ENCODE measurements at places on chromosomes 12 and 14.

DNA sequence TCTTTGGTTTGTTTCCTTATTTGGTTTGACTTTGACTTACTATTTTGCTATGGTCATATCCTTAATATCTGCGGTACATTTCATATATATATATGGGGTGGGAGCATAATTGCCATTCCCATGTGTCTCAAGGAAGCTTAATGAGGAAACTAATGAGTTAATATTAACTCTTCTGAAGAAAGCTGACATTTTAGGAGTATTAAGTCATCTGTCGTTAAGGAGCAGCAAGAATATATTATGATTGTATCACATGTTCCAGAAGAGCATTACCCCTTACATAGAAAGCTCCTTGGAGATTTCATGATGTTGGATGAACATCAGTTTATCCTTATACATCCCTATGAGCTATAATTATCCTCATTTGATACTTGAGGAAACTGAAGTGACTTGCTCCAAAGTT, 15.6 kb downstream of the DYRK2 start:
- no peak for DNase-seq

GRCh38 chr14:90191154-90191553, 65.2 kb upstream of the PSMC1 start:
- DNase-seq: no peak

- no peak for DNase-seq
Observed at GRCh38 chr14:88016768-88017167, 11.8 kb downstream of the GPR65 start.

DNA sequence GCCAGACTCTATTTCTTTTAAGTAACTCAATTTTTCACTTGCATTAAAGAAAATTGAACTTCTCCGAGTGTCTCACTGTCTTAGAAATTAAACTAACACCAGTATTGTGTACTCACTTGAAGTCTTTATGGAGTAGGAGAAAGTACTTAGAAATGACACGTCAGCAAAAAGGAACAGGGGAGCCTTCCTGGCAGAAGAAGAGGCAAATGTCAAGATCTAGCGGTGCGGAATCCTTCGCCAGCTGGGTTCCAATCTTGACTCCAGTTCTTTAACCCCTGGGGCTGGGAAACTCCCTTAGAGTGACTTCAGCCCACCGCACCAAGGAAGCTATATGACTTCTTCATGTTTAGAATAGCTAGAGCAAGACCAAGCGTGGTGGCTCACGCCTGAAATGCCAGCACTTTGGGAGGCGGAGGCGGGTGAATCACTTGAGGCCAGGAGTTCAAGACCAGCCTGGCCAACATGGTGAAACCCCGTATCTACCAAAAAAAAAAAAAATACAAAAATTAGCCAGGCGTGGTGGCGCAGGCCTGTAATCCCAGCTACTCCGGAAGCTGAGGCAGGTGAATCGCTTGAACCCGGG, 34.4 kb downstream of the WBP11 start:
- no peak for DNase-seq

- DNase-seq: no peak
Observed at GRCh38 chr14:43540948-43541347, 966.1 kb downstream of the FSCB start.

GRCh38 chr14:33120966-33121365, 182.3 kb downstream of the NPAS3 start:
- DNase-seq: no peak

DNA sequence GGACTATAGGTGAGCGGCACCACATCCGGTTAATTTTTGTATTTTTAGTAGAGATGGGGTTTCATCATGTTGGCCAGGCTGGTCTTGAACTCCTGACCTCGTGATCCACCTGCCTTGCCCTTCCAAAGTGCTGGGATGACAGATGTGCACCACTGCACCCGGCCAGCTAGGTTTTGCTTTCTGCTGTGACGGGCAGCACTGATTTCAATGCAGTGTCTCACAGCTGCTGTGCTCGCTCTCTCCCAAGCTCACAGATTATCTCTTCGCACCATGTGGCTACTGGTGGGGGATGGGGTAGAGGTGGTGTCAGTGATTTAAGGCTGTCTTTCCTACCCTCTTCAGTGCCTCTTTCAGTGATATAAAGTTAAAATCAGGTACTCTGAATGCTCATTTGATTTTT, 909.1 kb downstream of the TRHDE start:
- no peak for DNase-seq

- DNase-seq: no peak
Observed at GRCh38 chr14:80844872-80845271, 96.7 kb downstream of the CEP128 start.

DNA sequence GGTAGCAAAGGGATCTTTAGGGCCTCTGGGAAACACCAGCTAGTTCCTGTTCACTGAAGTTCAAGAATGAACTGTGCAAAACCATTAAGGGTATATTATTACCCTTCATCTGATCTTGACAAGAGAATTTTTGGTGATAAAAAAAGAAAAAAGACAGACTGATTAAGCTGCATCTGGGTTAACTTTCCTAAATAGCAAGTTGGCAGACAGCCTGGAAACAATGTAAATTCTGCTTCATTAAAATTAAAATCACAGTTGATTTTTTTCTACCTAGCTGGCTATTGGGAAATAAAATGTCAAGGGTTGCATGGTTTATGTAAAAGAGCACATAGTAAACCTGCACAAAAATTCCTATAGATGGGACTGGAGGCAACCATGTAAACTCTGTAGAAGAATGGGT, 126.6 kb upstream of the PRKD1 start:
- no peak for DNase-seq

GRCh38 chr14:72636094-72636493, 257.8 kb downstream of the DPF3 start:
- DNase-seq: no peak

- no peak for DNase-seq
Observed at GRCh38 chr14:91381801-91382670, 35.6 kb downstream of the CCDC88C start.

DNA sequence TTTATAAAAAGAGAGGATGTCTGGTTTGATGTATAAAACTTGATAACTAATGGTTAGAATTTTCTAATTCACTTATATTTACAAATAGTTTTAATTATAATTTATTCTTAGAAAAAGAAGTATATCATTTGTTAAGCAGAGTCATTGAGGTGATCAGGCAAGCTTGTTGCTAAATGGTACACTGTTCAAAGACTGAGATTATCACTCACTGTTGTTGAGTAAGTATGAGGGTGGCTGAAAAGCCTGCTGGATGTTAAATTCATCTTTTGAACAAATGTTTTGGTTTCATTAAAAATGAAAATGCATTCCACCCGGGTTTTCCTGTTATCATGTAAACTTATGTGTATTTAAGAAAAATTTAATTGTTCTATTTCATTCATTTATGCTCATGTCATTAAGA, 451.8 kb downstream of the ADAMTS20 start:
- no peak for DNase-seq

- no peak for DNase-seq
Observed at GRCh38 chr14:79246173-79246572, 965.1 kb downstream of the DIO2 start.

- DNase-seq: no peak
Observed at GRCh38 chr12:51705450-51705849, 114.4 kb downstream of the SCN8A start.

DNA sequence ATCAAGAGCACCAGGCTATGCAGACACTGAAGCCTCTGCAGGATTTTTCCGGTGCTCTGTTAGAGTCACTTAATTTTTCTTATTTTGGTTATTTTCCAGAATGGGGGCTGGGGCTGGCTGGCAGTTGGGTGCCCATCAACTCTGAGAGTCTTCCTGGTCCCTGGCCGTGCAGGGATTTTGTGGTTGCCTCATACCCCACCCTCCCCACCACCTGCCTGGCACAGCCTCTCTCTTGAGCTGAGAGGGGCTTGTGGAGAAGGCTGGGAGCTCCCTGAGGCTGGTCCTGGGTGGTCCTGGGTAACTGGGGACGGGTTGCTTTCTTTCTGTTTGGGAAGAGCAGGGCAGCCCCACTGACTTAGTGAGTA, 23.3 kb downstream of the LRTM2 start:
- DNase-seq: no peak

GRCh38 chr12:130200445-130200844, 38.2 kb downstream of the FZD10 start:
- no peak for DNase-seq

DNA sequence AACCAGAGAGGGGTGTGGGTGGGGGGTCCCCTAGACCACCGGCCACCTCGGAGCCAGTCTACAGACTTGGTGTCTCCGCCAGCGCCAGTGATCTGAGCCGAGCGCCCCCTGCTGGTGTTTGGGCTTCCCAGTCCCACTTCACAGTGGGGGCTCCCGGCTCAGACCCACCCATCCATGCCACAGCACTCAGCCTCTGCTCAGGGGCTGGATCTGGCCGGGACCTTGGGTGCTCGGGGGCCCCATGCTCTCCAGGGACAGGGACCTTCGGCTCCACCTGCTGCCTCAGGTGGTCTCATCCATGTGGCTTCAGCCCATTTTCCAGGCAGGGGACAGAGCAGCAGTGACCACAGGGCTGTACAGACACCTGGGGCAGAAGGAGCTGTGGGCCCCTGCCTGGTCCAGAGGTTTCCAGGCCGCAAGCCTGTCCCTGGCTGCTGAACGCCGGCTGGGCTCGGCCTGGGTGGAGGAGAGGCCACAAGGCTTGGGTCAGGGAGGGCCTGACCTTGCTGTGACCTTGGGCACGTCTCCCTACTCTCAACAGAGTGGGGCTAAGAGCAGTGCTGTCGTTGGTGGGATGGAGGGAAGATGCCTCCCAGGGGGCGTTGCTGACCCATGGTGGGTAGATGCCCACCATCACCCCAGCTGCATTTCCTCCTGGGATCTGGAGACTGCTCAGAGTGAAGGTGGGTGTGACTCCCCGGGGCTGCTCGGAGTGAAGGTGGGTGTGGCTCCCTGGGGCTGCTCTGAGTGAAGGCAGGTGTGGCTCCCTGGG, 86.3 kb downstream of the KIF26A start:
- DNase-seq: no peak

DNA sequence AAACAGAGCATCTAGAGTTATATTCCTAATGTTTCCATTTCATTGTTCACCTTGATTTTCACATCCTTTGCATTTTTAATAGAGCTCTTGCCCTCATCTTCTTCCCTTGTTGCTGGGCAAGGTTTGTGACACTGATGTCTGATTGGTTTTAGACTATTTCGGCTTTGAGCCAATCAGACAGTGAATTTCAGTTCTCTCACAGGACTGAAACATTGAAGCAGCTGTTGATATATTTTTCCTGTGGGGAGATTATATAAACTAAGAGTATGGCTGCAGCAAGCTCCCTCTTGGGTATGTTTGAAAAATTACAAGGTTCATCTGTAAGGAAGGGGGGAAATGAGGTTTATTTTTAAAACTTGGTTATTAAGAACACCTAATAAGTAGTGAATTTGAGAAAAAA, 51.2 kb downstream of the ATF7IP start:
- no peak for DNase-seq

GRCh38 chr14:77474479-77475177, 16.7 kb downstream of the AHSA1 start:
- no peak for DNase-seq

- DNase-seq: no peak
Observed at GRCh38 chr12:5505751-5506150, 73.8 kb downstream of the NTF3 start.

GRCh38 chr12:101297661-101298060, 17.8 kb downstream of the UTP20 start:
- DNase-seq: no peak

- no peak for DNase-seq
Observed at GRCh38 chr12:53750812-53751335, 905 bp downstream of the CISTR start.

DNA sequence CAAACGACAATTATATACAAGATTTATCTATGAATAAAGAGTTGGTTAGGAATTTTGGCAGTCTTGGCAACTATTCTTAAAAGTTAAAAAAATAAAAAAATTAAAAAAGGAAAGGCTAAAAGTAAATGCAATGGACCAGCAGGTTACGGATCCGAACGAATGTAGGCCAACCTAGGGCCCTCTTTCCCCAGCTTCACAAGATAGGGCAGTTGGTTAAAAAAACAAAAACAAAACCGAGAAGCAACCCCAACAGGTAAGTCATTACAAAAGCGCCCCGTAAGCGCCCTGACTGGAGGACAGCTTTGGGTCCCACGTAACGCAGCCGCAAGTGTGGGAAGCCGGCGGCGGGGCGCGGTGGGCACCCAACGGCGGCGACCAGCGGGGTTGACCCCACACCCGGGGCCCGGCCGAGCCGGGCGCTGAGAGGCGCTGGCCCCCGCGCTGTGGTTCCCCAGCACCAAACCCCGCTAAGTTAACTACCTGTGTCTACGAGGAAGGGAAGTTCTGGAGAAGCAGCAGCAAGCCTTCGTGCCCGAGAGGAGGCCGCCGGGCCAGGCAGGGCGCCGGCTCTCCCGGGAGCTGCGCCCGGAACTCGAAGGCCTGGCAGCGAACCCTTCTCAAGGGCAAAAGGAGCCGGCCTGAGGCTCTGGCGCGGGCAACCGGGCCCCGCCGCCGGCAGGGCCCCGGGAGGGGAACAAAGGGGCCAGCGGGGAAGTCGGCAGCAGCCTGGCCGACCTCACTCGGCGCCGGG, 882 bp downstream of the HECTD1 start:
- peak; percentile 17 for DNase-seq

- no peak for DNase-seq
Observed at GRCh38 chr14:104697892-104698583, 8.6 kb downstream of the INF2 start.

DNA sequence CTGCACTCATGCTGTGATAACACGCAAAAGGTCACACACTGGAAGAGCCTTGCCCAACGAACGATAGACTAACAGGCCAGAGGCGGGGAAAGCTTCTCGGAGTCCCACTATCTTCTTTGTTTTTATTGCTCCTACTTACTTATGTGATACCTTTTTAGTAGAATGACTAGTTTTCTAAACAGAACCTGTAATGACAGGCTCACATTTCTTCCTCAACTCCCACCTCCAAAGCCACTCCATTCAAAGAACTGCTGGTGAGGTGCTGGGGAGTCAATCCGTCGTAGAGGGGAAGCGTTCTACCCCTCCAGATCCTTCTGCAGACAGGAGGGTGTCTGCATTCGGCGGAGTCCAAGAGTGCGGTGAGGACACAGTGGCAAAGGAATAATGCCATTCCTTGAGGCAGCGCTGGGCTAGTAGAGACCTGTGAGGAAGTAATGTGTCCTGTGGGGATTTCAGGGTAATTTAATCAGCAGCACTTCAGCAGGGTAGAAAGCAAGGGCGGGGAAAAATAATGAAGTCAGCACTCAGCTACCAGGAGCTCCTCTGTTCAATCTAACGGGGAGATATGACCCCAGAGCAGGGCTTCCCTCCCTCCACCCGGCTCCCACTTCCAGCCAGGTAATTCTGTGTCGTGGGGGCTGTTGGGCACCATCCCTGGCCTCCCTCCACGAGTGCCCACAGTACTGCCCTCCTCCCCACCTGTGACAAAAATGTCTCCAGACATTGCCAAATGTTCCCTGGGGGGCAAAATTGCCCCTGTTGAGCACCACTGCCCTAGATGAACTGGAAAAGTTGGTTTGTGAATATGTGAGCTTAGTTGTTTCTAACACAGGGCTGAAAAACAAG, 25.2 kb downstream of the SPRING1 start:
- DNase-seq: no peak

GRCh38 chr12:120944645-120945217, 33.6 kb upstream of the HNF1A start:
- peak; percentile 41 for DNase-seq

Data from stimulated activated CD8-positive, alpha-beta memory T cell treated with anti-CD3 and anti-CD28 coated beads, Interleukin-4, amount 100 ng/mL, for 1 hour (primary cell).